ENCODE measurements at places on chromosomes 16 and 17.

GRCh38 chr17:77721846-77722160 is 236.7 kb upstream of the TNRC6C start:
- DNase-seq: no peak

DNA sequence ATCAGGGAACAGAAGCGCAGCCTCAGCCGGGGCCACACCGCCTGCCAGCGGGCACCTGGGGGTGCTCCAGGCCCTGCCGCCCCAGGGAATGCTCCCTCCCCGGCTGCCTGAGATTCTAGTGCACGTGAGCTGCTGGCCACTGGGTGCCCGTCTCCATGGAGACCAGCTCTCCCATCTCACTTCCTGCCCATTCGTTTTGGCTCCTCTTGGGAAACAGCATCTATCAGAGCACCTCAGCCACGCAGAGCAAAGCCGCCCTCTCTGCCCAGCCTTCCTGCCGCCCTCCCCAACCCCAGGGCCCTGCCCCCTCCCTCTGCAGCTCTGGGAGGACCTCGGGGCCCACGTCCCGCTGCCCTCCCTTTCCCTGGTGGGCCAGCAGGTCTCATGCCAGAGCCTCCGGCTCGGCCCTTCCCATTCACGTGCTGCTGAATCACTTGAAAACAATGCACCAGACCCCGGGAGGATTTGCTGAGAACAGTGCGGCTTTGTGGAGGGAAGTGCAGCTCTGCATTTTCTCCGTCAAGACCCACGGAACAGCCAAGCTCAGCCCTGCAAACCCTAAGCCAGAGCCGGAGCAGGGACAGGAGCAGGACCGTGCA is 19.4 kb downstream of the CEP295NL start:
- no peak for DNase-seq

- DNase-seq: no peak
Measured at GRCh38 chr16:87412371-87412995, 20.3 kb downstream of the MAP1LC3B start.

DNA sequence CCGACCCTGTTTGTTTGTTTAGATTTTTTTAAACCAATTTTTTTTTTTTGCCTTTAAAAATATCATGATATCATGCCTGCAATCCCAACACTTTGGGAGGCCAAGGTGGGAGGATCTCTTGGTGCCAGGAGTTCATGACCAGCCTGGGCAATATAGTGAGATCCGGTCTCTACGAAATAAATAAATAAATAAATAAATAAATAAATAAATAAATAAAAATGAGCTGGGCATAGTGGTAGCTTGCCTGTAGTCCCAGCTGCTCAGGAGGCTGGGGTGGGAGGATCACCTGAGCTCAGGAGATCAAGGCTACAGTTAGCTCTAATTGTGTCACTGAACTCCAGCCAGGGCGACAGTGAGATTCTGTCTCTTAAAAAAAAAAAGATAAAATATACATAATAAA is 8.1 kb upstream of the IGF2BP1 start:
- DNase-seq: no peak

DNA sequence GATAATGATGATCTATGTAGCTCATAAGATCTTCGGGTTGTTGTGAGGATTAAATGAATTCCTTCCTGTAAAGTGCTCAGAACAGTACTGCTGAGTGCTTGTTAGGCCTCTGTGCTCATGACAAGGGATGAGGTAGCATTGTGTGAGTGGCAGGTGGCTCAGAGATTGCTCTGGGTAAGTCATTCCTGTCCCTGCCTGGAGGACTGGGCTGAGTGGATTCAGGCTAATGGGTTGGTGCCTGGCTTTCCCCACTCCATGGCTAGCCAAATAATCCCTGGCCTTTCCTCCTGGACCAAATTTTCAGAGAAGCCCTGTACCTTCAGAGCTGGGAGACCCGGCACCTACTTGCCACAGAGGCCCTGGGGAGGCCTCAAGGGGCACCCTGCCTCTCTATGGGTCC is 1.3 kb upstream of the CCDC92B start:
- DNase-seq: no peak
